ENCODE measurements at places on chromosomes 6 and 20.

- no peak for DNase-seq
These were observed 2.1 kb downstream of the ZSWIM1 start for GRCh38 chr20:45883100-45883469.

DNA sequence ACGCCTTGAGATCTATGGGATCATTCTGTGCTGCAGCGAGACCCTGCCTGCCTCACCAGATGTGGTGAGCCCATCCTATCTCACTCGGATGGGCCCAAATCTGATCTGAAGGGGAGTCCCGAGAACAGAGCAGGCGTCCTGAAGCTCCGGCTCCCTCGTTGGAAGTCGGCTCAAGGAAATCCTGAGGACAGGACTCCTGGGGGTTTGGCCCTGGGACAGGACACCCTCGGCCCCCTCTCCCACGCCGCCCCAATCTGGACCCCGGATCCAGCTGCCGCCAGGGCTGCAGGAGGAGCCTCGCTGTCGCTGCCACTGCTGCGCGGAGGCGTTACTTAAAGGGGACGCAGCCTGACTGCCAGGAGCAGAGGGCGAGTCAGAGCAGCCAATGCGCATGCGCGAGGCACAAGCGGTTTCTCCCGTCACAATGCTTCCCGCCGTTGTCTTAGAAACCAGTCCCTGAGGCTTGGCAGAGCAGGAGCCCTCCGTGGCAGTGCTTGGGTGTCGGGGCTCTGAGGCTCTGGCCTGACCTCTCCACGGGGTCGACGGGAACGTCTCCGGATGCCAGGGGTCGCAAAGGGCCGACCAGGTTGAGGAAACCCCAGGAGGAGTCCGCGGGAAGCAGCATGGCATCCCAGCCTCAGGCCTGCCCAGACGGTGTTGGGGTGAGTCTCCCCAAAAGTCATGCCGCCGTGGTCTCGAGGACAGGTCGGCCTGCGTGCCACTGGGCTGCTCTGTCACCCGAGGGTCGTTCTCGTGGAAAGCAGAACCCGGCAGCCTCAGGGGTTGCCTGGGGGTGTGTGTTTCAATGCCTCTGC, 1567.8 kb upstream of the DEFB115 start:
- DNase-seq: no peak

GRCh38 chr20:54350415-54350814, 125.0 kb upstream of the DOK5 start:
- no peak for DNase-seq

GRCh38 chr6:126312013-126312665, 27.8 kb upstream of the CENPW start:
- no peak for DNase-seq

DNA sequence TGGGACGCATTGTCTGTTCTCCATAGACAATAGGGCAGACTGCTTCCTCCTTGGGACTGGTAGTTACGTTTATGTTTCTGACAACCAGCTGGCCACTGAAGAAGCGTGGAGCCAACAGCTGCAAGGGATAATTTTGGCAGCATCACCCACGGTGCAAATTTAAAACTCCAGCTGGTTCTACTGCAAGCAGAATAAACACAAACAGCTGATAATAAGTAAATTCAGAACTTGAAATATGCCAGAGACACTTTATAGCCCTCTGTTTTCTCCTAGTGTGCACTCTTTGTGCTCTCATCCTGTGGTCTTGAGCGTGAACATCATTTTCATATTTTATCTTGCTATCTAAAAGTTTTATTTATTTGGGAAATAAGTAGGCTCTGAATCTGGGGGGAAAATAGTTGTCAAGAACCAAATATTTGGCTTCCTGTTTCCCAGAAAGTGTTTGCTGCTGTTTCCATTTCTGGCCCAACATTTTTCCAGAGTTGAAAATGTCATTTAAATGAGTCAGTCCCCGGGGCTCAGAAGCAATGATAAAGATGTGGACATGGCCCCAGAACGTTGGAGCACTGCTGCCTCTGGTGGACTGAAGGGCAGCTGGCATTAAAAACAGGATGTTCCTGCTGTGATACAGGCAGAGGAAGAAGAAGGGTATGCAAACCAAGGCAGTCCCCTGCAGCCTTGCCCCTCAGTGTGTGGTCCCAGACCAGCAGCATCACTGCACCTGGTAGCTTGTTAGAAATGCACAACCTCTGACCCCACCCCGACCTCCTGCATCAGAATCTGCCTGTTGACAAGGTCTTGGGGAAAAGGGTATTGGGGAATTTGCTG, 12.5 kb upstream of the THBD start:
- DNase-seq: no peak

- no peak for DNase-seq
These were observed 40.7 kb downstream of the BFSP1 start for GRCh38 chr20:17490501-17490900.

GRCh38 chr20:37886851-37887297, 16.1 kb upstream of the VSTM2L start:
- DNase-seq: no peak

- DNase-seq: no peak
These were observed 20.3 kb downstream of the CITED2 start for GRCh38 chr6:139354189-139354588.

GRCh38 chr20:20365480-20366161, 2.3 kb upstream of the INSM1 start:
- no peak for DNase-seq

- DNase-seq: no peak
These were observed 9.2 kb downstream of the TP53INP2 start for GRCh38 chr20:34713194-34713943.

DNA sequence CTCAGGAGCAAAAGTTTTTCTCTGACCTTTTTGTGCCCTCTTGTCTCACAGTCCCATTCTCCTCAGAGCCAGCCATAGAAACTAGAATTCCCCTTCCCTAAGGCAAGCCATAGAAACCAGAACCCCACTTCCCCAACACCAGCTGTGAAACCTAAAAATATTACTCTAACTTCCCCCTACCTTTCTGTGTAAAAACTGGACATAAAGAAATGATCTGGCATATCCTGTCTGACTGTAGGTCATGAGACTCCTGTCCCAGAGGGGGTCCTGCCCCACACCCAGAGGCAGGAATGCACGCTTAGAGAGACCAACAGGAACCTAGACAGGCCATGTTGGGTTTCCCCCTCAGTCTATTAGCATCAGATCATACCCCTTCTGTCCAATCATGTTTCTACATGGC, 140.6 kb upstream of the SLC22A16 start:
- DNase-seq: no peak

GRCh38 chr6:111503194-111503593, 20.2 kb upstream of the REV3L start:
- no peak for DNase-seq

GRCh38 chr20:51338692-51339440, 203.7 kb downstream of the NFATC2 start:
- no peak for DNase-seq

DNA sequence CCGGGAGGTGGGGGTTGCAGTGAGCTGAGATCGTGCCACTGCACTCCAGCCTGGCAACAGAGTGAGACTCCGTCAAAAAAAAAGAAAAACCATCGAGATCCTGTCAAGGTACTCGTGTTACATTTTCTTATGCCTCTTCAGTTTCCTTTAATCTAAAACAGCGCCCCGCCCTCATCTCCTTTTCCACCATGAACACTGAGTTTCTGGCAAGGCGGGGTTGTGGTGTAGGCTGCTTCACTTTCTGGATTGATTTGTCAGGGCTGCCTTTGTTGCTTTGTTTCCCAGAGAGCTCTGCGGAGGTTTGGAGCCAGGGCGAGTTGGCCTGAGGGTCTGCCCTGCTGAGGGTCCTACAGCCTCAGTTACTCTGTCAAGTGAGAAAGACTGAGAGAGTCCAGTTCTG, 8.9 kb downstream of the ITPR3 start:
- DNase-seq: no peak

DNA sequence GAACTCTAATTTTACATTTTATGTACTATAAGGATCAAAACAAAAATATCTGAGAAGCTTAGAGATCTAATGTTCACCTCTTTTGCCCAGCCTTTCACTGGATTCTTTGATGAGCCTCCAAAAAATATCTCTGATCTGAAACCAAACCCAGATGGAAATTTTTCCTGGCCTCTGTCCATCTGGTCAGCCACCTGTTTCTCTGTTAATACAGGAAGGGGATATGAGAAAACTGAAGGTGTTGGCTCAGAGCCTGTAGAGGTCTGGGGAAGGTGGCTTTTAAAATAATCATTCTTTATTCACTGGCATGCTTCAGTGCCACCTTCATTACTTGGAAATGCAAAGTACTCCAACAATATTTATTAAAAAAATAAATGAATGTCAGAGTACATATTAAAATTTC, 8.5 kb upstream of the MCM3 start:
- no peak for DNase-seq

DNA sequence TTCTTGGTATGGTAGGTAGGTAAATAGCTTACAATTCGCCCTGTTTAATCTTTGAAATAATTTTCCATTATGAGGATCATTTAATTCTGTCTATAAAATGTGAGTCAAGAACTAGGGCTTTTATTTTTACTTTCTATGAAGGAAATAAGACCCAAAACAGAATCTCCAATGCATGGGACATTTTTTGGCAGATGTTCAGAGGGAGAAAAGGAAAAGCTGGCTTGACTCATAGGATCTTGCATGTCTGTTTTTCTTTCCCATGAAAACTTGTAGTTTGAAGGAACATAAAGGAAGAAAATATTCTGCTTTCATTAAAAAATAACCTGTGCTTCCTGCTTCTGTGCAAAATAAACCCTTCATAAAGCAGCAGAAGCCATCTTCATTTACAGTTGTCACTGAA, 143.1 kb upstream of the INSM1 start:
- DNase-seq: no peak

GRCh38 chr20:35120012-35120701, 27.0 kb downstream of the EDEM2 start:
- DNase-seq: no peak

DNA sequence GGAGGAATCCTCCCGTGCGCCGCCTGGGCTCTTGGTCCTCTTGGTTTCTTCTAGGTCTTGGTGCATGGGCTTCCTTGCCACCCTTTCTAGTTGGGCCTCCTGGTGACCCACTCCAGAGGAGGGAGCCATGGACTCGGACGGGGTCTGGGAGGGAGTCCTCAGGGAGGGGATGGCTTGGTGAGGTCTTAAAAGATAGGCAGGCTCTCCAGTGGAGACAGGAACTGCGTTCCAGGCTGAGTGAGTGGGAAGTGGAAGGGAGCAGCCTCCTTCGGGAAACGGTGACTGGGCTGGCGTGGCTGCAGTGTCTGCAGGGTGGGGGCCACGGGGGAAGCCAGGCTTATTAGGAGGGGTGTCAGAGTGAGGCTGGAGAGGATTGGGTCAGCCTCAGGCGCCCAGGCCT, 152.8 kb downstream of the GRM4 start:
- DNase-seq: no peak

GRCh38 chr6:34225551-34225950, 11.1 kb upstream of the HMGA1 start:
- no peak for DNase-seq

DNA sequence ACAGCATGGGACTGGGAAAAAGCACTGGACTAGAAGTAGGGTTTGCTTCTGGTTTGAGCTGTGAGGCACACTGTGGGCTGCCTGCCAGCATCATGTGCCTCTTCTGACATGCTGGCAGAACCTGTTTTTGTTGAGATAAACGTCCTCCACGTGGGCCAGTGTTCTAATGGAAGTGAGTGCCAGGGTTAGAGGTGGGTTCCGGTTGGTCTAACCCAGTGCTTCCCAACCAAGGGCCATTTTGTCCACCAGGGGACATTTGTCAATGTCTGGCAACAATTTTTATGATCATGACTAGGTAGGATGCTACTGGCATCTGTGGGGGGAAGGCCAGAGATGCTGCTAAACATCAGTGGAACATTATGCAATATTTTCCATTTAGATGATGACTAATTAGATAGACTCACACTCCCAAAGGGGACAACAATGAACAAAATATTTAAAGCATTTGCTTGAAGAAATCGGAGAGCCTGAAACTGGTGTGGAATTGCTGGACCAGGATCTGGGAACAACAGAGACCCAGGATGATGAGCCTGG, 7.8 kb upstream of the APMAP start:
- no peak for DNase-seq

DNA sequence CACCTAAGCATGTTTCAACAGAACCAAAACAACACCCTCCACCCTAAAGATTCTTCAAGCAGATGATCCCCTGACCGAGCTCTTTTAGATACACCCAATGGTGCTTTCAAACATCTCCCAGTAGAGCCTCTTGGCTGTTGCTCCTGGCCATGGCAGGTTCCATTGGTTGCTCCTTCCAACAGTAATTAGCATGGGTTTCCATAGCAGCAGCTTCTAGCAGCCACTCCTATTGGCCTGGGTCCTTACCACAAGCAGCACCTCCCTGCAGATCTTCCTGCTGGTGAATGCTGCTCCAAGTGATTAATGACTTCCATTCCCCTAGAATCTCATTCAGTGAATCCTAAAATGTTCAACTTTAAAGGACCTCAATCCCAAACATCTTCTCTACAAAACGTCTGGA, 13.9 kb downstream of the CCN2 start:
- no peak for DNase-seq

DNA sequence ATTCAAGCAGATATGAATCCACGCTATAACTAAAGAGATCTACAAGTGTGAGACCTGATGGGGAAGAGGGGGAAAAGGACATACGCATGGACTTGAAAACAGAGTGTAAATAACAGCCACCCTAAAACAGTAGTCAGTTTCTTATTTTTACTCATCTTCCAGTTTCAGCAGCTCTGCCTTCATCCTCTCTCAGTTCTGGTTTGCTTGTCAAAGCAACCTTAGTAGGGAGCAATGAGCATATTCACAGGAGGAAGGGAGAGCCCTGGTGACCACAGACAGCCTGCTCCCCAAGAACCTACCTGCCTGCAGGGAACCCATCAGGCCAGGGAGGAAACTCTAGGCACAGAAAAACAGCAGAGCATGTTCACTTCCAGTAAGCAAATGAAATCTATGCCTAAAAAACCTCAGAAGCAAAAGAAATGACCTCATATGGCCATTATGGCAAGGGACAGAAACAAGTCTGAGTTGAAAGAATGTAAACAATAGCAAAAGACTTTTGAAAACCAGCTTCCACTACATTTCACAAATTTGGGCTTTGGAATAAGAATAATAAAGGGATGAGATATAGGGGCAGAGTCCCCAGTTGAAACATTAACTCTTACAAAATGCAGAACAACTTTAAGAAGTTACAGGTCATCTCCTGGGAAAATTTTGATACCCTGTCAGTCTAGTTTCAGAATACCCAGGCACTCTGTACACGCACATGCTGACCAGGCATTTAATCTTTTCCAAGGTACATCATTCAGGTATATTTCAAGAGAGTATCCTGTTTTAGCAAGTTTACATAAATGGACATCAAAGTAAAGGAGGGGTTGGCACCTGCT, 120.8 kb upstream of the BCLAF1 start:
- DNase-seq: no peak

All from stimulated activated CD8-positive, alpha-beta memory T cell treated with anti-CD3 and anti-CD28 coated beads, Interleukin-7, amount 100 ng/mL, for 1 hour (primary cell).